C1 segment of cervical spinal cord (tissue), 14 donors: ENCODE measurements at places on chromosomes 1 and 21.
A peak's percentile ranks its signal among the peaks of the same experiment; 100 is the strongest.

- no peak for DNase-seq
Measured at GRCh38 chr1:223364685-223365382, 858 bp upstream of the SUSD4 start.

DNA sequence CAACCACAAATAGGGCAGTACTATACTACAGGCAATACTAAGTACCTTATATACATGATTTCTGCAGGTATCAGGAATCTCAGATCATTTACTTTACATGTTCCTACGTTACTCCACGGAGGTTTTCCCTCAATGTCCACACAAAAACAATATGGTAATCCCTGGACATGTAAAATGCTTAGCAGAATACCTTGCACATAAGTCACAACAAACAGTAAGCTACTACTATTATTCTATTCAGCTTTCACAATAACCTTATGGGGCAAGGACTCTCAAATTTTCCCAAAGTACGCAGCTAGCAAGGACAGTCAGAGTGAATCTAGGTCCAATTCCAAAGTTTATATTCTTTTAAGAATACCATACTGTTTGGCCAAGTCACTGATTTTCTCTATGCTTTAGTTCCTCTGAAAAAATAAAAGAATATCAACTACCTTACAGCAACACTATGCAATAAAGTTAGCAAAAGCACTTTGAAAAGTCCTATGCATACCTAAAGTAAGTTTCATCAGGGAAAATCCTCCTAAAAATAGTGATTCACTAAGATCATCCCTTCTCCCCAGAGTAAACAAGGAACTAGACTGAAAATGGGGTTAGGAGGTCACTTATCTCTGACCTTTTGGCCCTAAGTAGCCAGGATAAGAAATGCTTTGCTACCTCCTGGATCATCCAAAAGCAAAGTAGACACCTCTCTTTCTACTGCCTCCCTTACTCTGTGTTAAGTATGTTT is 67.4 kb downstream of the LUZP1 start:
- no peak for DNase-seq

DNA sequence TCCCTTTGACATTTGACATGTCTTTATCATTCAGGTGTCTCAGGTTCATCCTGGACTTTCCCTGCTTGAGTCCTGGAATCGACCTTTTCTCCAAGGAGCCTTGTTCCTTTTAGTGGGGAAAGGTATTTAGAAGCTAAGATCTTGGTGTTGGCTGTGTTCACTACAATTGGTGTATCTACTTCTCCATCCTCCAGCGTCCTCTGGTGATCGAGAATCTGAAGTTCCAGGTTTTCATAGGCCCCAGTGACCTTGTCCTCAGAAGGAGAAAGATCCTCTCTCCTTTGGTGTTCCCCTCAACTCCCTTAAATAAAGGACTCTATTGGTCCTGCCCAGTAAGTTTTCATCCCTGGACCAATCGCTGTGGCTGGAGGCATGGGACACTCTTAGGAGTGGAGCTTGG is 22.1 kb downstream of the MROH7 start:
- no peak for DNase-seq

DNA sequence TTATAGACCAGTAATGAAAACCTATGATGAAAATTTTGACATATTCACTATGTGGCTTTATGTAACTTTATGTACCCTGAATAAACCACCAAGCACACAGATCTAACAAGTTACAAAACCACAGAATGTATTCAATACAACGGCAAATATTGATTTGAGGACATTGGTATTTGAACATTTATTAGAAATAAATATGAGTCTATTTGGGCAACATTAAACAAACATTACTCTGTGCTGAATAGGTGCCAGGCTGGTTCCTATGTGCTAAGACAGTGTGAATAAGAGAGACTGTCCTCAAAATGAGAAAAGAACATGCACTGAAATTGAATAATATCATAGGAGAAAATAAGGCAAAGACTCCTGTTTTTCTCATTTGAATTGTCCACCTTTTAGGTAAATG is 1341.2 kb downstream of the PLA2G4A start:
- DNase-seq: no peak

- no peak for DNase-seq
Measured at GRCh38 chr1:235708390-235708962, 58.9 kb upstream of the GNG4 start.

DNA sequence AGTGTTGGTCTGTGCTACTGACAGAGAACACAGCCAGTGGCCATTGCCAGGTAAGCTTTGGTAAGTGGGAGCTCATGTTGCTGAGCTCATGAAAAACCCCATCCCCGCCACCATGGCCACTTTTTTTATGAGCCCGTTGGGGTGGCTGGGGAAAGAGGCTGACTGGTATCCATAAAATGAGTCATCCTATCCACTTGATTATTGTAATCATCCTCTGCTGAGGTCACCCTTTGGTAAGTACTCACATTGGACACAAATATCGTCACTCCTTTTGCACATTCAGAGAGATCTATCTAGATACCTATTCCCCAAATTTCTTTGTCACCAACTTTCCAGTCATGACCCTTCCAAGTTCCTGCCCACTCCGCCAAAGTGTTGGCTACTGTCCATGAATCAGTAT is 22.0 kb downstream of the SLAMF7 start:
- DNase-seq: no peak

DNA sequence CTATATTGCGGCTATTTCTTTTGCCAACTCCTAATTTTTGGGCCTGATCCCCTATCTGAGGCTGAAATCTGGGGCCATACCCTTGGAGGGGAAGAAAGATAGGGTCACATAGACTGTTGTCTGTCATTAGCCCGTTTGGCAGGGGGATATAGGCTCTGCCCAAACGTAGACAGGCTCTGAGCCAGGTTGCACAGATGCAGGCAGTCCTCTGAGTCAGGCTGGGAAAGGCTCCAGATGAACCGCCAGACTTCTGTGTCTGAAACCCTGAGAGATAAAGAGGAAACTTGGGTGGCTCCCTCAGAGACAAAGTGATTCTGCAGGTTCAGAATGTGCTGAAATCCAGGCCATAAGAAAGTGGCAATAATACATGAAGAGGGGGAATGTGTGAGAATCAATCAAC is 4.0 kb upstream of the CAP1 start:
- no peak for DNase-seq

GRCh38 chr21:22880573-22880972 is 1882.4 kb downstream of the NCAM2 start:
- no peak for DNase-seq

DNA sequence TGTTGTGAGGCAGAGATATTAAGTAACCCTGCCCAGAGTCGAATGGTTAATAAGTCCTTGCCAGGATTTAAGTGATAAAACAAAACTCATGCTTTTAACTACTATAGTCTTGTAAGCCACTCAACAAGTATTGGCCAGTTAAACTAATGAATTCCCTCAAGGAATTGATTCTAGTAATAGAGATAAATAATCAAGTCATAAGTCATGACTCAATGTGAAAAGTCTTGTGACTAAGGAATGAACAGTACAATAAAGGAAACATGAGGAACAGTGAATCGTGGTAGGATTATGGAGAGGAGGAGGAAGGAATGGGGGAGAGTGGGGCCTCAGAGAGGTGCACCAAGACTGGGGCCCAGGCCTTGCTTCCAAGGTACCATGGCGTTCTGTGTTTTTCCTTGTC is 104.7 kb downstream of the FGGY start:
- DNase-seq: no peak

DNA sequence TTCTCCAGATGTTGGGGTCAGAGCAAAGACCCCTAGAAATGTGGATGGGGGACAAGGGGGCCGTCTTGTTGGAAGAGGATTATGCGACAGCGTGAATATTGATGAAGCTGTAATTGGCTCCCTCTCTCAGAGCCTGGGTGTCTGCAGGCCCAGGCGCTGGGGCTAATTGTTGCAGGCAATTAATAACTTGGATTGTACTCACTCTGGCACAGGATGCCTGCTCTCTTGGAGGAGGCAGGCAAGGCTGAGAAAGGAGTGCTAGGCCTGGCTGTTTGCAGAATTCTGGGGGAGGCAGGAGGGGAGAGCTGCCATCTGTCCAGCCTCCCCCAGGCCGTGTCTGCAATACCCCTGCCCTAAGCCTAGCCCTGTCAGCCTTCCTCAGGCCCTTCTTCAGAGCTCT is 4.1 kb upstream of the DISP3 start:
- no peak for DNase-seq

- DNase-seq: no peak
Measured at GRCh38 chr1:40532844-40533424, 1.5 kb downstream of the ZNF684 start.

GRCh38 chr21:30306884-30307283 is 13.2 kb downstream of the KRTAP26-1 start:
- no peak for DNase-seq

DNA sequence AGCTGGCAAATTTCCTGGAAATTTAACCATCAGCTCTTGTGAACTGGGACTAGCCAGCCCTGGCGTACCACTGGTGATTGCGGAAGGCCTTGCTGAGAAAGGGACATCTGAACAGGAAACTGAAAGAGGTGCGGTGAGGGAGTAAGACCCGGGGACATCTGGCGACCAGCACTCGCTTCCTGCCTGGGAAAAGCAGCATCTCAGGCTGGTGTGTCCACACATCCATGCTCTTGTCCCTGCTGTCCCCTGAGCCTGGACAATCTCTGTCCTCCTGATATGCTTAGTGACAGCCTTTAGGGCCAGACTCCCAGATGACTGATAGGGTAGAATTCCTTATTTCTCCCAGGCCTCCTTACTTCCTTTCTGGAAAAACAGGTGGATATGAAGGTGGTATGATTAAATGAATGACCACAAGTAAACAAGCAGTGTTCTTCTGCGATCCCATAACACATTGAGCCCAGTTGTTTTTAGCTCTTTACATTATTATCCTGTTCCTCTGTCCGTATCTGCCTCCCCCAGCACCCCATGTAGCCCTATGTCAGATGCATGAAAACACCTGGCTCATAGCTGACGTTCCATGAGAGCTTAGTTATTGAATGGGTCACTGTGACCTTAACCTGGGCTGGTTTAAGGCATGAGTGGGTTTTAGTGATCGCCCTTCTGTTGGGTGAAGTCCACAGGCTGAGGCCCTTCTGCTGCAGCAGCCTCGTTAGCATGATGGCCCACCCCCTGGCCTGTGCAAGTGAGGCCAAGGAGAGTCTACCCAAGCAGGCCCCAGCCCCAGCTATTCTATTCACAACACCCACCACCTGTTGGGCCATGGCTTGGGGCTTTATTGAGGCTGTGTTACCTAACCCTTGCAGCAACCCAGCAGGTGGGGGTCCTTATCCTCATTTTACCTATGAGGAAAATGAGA is 76.1 kb upstream of the GADD45A start:
- no peak for DNase-seq

GRCh38 chr1:233240829-233241682 is 54.5 kb downstream of the PCNX2 start:
- DNase-seq: no peak

DNA sequence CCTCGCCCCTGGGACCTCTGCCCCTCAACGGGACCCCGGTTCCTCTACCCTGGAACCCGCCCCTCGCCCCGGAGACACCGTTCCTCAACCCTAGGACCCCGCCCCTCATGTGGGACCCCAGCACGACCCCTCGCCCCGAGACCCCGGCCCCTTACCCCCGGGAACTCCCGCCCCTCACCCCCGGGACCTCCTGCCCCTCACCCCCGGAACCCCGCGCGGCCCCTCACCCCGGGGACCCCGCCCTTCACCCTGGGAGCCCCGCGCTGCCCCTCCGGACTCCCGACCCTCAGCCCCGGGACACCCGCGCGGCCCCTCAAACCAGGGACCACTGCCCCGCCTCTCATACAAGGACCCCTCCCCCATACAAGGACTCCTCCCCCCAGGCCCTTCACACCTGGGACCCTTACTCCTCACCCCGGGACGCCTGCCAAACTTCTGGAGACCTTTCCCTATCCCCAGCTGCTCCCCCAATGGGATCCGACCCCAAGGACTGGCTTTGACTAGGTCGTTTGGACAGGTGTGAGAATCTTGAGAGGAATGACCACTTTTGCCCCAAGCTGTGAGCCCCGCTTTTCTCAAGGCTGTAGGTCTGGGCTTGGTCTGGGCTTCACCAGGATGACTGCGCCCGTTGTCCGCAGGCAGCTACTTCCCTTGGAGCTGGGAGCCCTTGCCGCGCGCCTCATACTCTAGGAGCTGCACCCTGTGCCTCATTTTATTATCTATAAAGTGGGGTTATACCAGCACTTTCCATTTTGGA is 843 bp downstream of the DIP2A start:
- DNase-seq: no peak

GRCh38 chr21:34077888-34078287 is 4.5 kb downstream of the MRPS6 start:
- no peak for DNase-seq

GRCh38 chr1:242886137-242886536 is 361.6 kb upstream of the PLD5 start:
- no peak for DNase-seq

GRCh38 chr1:223810586-223810985 is 35.2 kb downstream of the TP53BP2 start:
- DNase-seq: no peak

DNA sequence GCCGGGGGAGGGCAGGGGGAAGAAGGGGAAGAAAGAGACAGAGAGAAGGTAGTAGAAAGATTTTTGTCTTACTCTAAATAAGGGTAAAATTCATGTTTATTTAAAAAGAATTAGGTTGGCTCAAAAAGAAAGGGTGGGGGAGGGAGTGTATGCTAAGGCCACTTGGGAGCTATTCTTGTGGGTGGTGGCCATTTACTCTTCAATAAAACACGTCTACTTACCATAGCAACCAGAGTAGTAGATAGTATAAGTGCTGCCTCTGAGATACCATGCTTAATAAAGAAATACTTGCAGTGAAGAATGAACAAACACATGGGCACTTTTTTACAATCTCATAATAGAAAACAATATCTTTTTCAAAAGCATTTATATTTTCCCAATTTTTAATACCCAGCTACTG is 538.1 kb upstream of the PTBP2 start:
- no peak for DNase-seq

GRCh38 chr1:226402739-226403165 is 5.1 kb downstream of the PARP1 start:
- DNase-seq: peak; percentile 61

- DNase-seq: no peak
Measured at GRCh38 chr1:197825541-197825940, 50.3 kb upstream of the DENND1B start.

DNA sequence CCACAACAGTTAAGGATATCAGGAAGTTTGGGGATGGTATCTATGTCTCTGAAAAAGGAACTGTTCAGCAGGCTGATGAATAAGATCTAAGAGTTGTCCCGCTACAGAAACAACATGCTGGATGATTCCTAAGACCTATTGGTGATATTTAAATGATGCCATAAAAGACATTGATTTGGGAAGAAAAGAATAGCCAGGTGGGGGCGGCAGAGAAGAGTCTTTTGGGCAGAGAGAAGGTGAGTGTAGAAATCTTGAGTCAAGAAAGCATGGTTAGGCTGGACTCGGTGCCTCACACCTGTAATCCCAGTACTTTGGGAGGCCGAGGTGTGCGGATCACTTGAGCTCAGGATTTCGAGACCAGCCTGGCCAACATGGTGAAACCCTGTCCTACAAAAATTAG is 11.8 kb upstream of the TMEM201 start:
- DNase-seq: no peak
